Neural progenitor cell (in vitro differentiated cells): ENCODE measurements at places on chromosomes 4 and X.

DNA sequence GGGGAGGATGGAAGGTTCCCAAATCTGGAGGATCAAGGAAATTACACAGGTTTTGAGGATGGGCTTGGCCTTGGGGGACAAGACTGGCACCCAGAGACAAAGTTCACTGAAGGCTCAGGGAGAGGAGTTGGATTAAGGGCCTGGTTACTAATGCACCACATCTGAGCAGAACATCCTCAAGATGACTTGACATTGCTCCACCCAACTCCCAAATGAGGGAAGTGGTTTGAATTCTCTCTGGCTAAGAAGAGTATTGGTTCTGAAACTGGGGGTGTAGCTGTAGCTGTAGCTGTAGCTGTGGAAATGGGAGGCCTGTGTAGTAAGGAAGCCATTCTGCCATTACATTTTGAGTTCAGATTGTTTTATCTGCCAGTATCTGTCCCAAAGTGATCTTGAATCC is 129.4 kb downstream of the RASL11B start:
- no peak for DNase-seq

GRCh38 chr4:19478791-19479190 is 772.9 kb upstream of the SLIT2 start:
- no peak for DNase-seq

DNA sequence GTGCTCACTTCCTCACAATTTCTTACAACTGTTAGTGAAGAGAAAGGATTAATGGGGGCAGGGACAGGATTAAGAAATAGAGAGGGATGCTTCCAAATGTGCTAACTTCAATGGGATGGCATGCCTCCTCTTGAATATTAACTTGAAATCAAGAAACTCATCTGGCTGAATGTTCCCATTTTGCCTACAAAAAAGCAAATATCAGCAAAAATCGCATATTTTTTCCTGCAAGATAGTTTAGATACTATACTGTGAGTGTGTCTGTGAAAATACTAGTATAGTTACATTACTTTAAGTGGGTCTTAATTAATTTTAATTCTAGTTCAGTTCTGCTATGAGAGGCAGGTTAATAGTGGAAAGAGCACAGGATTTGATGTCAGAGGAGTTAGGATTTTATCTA is 4.9 kb downstream of the PAICS start:
- DNase-seq = peak; percentile 31

- no peak for DNase-seq
Measured at GRCh38 chr4:86220121-86220520, 139.7 kb downstream of the MAPK10 start.

DNA sequence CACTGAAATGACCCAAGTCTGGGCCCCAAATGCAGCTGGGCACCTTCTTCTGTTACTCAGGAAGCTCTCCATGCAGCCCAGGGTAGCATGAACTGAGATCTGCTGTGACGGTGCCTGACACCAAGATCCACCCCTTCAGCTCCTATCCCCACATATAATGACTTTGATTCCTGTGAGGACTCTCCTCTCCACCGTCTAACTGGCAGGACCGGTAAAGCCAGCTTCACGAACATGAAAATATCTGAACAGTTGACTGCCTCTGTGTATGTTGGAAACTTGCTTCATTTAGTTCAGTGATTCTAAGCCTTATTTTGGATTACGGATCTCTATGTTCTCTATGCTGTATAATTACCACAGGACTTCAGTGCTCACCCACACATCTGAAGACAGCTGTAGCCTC is 115.5 kb upstream of the TMEM150C start:
- DNase-seq = no peak

DNA sequence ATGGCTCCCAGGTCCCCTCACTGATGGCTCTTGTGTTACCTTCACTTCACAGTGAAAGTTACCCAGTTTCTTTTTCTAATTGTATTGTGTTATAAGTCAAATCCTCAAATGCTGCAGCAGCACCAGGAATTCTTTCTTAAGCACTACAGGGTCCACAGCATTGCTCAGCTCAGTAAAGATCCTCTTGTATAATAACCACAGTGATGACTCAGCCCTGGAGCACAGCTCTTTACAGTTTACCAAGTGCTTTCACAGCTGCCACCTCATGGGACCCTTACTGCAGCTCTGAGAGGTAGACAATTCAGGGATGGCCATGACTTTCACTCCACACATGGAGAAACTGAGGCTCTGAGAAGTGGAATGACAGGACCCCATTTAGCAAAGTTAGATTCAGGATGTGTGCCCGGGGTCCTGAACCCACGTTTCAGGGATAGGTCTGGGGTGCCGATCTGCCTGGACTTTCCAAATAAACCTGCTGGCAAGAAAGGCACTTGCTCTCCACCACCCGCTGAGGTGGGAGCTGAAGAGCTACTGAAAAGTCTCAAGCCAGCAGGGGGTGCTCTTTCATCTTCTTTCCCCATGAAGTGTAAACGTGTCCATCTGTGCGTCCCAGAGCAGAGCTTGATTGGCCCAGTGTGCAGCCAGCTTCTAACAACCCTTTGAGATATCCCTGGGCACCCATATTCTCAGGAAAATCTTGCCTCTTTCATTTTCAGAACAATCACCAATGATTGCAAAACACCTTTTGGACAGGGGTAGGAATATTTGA is 35.7 kb upstream of the GABRQ start:
- peak; percentile 29 for DNase-seq

DNA sequence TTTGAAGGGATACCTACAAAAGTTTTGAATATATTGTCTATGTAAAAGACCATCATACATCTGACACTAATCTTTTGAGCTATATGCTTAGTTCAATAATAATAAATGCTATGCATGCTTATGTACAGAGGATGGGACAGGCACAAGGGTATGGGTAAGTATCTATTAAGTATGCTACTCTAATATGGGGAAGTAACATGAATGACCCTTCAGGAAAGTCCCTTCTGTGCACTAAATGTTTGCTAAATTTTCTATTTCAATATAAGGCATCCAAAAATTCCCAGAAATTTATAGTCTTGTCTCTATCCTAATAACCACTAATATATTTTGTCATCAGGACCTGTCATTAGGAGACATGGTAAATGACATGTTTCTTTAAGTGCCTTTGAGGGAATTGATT is 19.0 kb downstream of the ATP8A1 start:
- no peak for DNase-seq

GRCh38 chr4:180060159-180060889 is 2182.9 kb upstream of the TENM3 start:
- DNase-seq = peak; percentile 39

DNA sequence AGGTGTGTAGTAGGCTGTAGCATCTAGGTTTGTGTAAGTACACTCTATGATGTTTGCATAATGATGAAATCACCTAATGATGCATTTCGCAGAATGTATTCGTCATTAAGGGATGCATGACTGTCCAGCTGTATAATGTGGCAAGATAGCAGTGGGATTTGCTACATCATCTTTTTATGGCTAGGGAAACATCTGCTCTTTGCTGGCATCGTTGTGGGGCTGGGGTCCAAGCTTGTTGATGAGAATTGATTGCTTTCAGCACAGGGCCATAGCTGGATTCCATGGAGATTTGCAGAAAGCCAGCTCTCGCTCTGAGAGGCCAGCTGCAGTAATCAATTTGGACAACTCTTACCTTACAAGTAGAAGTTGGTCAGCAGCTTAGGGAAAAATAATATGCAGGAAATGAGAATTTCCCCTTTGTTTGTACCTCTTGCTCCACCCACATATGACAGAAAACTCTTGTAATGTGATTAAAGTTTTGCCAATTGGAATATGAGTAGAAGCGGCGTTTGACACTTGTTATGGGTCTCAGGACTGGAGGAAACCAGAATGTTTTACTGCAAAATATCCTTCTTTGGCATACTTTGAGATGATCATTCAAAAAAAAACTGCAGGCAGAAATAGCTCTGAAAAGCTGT is 310.5 kb downstream of the RAPGEF2 start:
- DNase-seq = no peak

GRCh38 chrX:76253432-76253831 is 80.6 kb downstream of the PBDC1 start:
- peak; percentile 60 for DNase-seq

GRCh38 chr4:187268940-187269339 is 545.3 kb upstream of the FAT1 start:
- no peak for DNase-seq

DNA sequence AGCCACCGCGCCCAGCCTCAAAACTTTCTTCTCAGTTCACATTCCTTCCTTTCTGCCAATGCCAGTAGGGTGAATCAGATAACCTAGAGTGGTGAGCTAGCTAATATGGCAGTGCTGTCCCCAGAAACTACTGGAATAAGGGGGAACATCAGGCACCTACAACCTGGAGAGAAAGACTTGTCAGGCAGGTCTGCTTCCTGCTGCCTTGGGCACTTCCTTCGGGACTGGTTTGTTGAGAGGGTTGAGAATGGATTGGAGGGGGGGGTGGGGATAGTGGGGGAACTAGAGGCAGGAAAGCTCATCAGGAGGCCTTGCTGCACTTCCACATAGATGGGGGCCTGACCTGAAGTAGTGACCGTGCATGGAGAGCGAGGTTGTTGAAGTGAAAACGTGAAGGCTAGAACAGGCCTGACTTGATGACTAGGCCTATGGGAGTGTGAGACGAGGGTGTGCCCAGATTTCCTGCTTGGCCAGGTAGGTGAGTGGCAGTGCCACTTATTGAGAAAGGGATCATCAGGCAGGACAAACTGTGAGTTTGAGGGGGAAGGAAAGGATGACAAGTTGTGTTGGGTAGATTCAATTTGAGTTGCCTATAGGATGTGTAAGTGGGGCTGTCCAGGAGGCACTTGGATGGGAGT is 33.4 kb downstream of the SLC25A5 start:
- DNase-seq = no peak

DNA sequence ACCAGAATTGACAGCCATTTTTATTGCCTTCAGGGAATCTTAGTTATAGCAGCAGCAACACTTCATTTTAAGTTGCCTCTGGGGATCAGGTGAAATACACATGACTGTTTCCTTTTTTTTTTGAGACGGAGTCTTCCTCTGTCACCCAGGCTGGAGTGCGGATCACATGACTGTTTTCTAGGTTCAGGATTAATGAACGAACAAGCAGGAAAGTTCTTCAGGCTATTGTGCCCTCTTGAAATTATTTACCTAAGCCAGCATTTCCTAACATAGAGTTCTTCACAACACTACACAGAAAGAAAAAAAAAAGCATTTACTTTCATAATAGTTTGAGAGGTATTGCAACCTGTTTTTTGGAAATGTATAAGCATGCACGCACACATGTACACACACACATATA is 2032.8 kb downstream of the PCDH7 start:
- no peak for DNase-seq

GRCh38 chr4:124633285-124633941 is 79.1 kb downstream of the ANKRD50 start:
- DNase-seq = no peak

DNA sequence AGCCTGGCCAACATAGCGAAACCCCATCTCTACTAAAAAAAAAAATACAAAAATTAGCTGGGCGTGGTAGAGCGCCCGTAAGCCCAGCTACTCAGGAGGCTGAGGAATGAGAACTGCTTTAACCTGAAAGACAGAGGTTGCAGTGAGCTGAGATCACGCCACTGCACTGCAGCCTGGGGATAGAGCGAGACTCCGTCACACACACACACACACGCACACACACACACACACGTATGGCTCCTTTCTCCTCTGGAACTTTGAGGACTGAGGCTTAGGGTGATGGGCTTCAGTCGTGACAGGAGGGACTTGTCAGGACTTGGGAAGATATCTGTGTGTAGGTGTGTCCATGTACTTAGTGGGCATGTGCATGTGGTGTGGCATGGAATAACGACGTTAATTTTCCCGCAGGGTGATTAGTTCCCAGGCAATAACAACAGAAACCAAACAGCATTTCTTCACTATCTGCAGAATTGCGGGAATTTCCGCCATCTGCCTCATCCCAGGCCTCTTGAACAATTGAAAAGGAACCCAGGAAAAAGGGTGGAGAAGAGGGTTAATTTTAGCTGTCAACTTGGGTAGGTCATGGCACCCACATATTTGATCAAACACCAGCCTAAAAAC is 47.7 kb downstream of the RWDD4 start:
- no peak for DNase-seq

GRCh38 chr4:150140774-150141400 is 62.6 kb downstream of the DCLK2 start:
- DNase-seq = no peak

- no peak for DNase-seq
Measured at GRCh38 chr4:2363951-2364653, 54.3 kb downstream of the ZFYVE28 start.

DNA sequence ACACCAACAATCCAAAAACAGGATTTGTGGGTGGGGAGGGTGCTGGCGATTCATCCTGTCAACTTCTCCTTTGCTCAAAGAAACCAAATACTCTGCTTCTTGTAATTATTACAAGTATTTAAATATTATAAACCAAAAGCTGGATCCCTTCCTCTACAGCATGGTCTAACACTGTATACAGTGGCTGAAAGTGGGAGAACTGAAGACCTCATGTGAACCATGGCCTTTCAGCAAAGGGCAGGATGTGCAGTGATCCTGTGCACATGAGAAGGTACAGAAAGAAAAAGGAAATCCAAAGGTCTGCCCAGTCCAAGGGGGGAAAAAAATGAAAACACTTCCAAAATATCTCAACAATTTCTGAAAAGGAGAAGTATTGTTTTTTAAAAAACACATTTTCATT is 5.3 kb upstream of the CXorf38 start:
- no peak for DNase-seq

- DNase-seq = peak; percentile 28
Measured at GRCh38 chr4:101025755-101026154, 321.6 kb downstream of the PPP3CA start.

DNA sequence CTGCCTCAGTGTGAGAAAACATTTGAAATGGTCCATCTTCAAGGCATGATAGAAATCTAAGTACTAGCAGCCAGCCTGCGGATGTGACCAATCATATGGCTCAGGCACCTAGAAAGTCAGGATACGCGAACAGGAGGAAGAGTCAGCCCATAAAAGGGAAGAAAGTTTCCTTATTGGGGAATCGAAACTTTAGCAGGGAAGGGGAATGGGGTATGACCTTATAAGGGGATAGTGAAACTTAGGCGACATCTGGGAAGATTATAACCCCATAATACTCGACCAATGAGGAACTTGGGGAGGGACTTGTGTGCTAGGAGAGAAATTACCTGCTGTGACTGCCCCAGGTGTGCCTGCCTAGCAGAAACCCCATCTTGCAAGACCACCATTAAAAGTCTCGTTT is 26.2 kb upstream of the PYURF start:
- DNase-seq = no peak

DNA sequence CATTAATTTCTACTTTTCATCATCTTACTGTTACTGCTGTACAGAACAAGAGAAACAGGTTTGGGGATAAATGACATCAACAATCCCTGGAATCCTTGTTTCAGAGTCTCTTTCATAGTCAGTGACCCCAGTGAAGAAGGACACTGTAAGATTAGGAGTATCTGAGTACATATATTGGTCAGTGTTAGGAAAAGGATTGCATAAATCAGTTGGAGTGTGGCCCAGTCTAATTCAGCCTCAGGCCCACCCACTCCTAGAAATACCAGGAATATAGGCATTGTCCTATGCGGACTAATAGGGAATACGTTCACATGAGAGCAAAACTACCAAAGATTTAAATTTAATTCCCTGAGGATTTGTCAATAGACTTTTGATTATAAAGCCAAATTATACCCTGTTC is 237.8 kb downstream of the LDB2 start:
- no peak for DNase-seq

- DNase-seq = no peak
Measured at GRCh38 chr4:7624396-7624980, 189.8 kb upstream of the PSAPL1 start.
